Osteocyte (in vitro differentiated cells): ENCODE measurements at places on chromosomes 16 and 17. TPM values are rescaled to one million over a fixed set of nuclear protein-coding genes. Genes with fewer than 3 reads are reported as not detected.
A peak's percentile ranks its signal among the peaks of the same experiment; 100 is the strongest.

Gene XAF1
- 0.91 and 1.5 TPM in 2 replicates for total RNA-seq

Gene IL21R
- 0.34 and 0.40 TPM in 2 replicates for total RNA-seq

Gene ABCC11
- 0.13 and 0.48 TPM in 2 replicates for total RNA-seq

- H3K27ac ChIP-seq: no peak overlapping the region
- no peak for DNase-seq
- H3K36me3 ChIP-seq: no peaks in the 10 kb centered on the region
- H3K27me3 ChIP-seq: no peaks in the 10 kb centered on the region
- no peaks in the 10 kb centered on the region for H3K4me1 ChIP-seq
Measured at GRCh38 chr16:6835516-6835915, 497.1 kb upstream of the RBFOX1 start.

DNA sequence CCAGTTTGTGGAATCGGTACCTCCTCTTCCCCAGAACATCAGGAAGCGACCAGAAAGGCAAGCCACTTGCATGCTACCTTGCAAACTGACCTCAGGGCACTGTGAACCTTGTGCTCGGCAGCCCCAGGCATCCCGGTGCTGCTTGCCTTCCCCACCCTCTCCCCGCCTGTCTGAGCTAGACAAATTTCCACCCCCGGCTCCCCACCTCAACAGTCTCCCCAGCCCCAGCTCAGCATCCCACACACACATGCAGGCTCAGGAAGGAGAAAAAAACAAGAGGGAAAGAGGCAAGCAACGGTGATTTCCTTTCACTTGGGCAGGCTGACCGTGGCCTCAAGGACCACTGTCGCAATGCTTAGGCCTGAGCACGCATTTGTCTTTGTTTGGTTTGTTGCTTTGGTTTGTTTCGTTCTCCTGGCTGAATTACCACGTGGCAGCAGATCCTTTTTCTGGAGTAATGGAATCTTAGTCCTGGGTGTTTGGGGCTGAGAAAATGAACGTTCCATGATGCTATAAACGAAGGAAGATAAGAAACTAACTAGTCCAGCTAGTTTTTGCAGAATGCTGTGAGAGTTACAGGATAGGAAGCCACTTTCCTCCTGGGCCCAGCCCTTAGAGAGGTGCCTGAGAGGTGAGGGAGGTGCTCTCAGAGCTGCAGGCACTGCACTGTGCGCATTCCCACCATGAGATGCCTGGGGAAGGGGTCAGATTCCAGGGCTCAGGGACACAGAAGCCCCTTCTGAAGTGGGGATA, 27.9 kb downstream of the SDK2 start:
- H3K36me3 ChIP-seq: no peaks in the 10 kb centered on the region
- H3K4me1 ChIP-seq: peaks cover 24% of the 10 kb centered on the region
- H3K4me3 ChIP-seq: no peak overlapping the region
- no peak overlapping the region for H3K27ac ChIP-seq

- H3K36me3 ChIP-seq: no peaks in the 10 kb centered on the region
- peaks cover 4% of the 10 kb centered on the region for H3K4me1 ChIP-seq
- no peak for DNase-seq
- H3K27me3 ChIP-seq: peaks cover 38% of the 10 kb centered on the region
- H3K27ac ChIP-seq: no peak overlapping the region
Measured at GRCh38 chr17:6910987-6911603, 79.6 kb upstream of the TEKT1 start.

DNA sequence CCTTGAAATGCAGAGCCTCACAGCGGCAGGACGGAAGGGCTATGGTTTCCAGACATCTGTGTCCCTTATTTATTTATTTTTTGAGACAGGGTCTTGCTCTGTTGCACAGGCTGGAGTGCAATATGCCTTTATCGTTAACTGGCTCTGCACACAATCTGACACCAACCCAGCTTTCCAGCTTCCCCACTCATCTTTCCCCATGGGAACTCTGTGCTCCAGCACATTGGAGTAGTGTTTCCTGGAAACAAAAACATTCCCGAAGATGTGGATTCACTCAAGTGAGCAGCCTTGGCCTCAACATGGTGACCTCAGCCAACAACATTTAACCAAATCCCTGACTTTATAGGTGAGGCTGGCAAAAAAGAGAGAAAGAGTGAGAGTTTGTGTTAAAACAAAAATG, 307.1 kb downstream of the TMEM114 start:
- H3K4me3 ChIP-seq: no peak overlapping the region
- H3K27ac ChIP-seq: no peak overlapping the region
- DNase-seq: no peak
- no peaks in the 10 kb centered on the region for H3K4me1 ChIP-seq
- no peaks in the 10 kb centered on the region for H3K36me3 ChIP-seq

- no peak overlapping the region for H3K4me3 ChIP-seq
- H3K27me3 ChIP-seq: no peaks in the 10 kb centered on the region
- H3K4me1 ChIP-seq: no peaks in the 10 kb centered on the region
Measured at GRCh38 chr17:6249732-6250131, 179.6 kb downstream of the WSCD1 start.

- no peak overlapping the region for H3K4me3 ChIP-seq
- H3K27me3 ChIP-seq: no peaks in the 10 kb centered on the region
- H3K27ac ChIP-seq: no peak overlapping the region
- no peaks in the 10 kb centered on the region for H3K36me3 ChIP-seq
Measured at GRCh38 chr16:13307851-13308250, 406.5 kb downstream of the SHISA9 start.

- no peak overlapping the region for H3K4me3 ChIP-seq
- H3K27ac ChIP-seq: no peak overlapping the region
- H3K36me3 ChIP-seq: no peaks in the 10 kb centered on the region
- DNase-seq: no peak
- H3K4me1 ChIP-seq: peaks cover 22% of the 10 kb centered on the region
Measured at GRCh38 chr17:20189302-20189701, 180.1 kb downstream of the SPECC1 start.

DNA sequence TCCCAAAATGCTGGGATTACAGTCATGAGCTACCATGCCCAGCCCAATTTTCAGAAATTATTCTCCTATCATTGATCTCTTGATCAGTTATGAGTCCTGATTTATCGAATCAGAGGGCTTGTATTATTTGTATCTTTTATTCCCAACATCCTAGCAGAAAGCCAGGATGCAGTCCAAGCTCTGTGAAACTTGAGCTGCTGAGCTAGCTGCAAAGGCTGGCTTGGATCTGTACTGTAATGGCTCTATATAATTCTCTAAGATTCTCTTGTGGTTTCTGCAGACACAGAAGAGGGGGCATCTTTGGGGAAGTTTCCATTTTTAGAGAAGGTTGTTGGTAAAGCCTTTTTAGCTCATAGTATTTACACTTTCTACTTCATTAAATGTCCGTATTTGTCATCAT, 227.1 kb downstream of the MAP2K4 start:
- no peak overlapping the region for H3K4me3 ChIP-seq
- H3K36me3 ChIP-seq: no peaks in the 10 kb centered on the region

GRCh38 chr17:1091900-1092299, 87.9 kb downstream of the ABR start:
- peaks cover 8% of the 10 kb centered on the region for H3K4me1 ChIP-seq
- no peak overlapping the region for H3K4me3 ChIP-seq
- no peaks in the 10 kb centered on the region for H3K27me3 ChIP-seq
- H3K36me3 ChIP-seq: peaks cover 22% of the 10 kb centered on the region

DNA sequence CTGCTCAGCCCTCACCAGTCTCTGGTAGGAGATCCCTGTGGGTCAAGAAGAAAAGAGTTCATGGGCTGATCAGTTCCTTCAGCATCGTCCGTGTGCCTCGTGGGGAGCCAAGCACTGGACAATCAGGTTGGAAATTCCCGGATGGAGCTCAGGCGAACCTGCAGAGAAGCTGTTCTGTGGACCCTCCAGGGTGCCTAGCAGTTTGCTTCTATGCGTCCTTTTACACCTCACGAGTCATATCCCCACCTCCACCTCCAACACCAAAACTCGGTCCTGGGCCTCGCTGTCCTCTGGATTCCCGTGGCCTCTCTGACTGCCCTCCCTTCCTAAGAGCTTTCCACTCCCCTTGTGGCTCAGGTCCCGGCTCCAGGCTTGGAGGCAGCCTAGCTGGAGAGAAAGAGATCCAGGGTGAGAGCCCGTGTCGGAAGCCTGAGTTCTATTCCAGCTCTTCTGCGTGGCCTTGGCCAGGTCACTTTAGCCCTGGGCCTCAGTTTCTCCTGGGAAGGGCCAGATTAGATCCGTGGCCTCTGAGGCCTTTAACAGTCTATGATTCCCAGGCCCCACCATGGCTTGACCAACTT, 26.2 kb upstream of the PIK3R6 start:
- H3K4me1 ChIP-seq: peaks cover 2% of the 10 kb centered on the region
- peaks cover 19% of the 10 kb centered on the region for H3K27me3 ChIP-seq
- no peak overlapping the region for H3K27ac ChIP-seq
- no peak for DNase-seq

DNA sequence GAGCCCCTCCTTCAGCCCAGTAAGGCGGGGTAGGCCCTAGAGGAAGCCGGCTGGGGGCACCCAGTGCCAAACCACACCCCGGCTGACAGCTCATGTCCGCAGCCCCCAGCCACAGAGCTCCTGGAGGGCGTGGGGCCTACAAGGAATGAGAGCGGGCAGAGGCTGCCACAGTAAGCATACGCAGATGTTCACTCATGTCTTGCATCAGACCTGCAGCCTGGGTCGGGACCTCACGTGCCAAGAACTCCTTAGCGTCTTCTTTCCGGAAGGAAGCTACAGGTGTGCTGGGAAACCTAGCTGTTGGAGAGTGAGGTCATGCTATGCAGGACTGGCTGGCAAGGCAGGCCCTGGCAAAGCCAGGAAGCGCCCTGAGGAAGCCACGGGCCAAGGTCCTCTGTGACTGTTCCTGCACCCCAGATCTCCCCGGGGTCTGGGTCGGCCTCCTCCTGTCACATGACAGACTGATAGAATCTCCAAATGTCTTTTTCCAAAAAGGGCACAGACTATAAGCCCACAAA, 1.6 kb downstream of the ZNF598 start:
- H3K4me1 ChIP-seq: peaks cover 42% of the 10 kb centered on the region
- DNase-seq: no peak
- peak overlapping the region; percentile 73 for H3K27ac ChIP-seq
- H3K36me3 ChIP-seq: no peaks in the 10 kb centered on the region
- H3K27me3 ChIP-seq: no peaks in the 10 kb centered on the region
- H3K4me3 ChIP-seq: peak overlapping the region; percentile 75

GRCh38 chr16:75257886-75258806, 6.7 kb upstream of the BCAR1 start:
- peaks cover 86% of the 10 kb centered on the region for H3K4me1 ChIP-seq
- H3K4me3 ChIP-seq: peak overlapping the region; percentile 3
- H3K27ac ChIP-seq: peak overlapping the region; percentile 94
- H3K27me3 ChIP-seq: no peaks in the 10 kb centered on the region

DNA sequence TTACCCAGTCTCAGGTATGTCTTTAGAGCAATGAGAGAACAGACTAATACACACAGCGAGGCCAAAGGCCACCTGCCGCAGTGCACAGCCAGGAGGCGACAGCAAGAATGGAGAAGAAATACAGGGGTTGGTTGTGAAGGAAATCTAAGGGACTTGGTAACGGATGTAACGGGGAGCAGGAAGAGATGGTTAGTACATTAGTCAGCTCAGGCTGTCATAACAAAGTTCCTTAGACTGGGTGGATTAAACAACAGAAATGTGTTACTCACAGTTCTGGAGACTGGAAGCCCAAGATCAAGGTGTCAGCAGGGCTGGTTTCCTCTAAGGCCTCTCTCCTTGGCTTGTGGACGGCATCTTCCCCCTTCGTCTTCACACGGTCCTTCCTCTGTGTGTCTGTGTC, 47.1 kb downstream of the TVP23C start:
- no peak overlapping the region for H3K4me3 ChIP-seq
- no peak for DNase-seq
- H3K27ac ChIP-seq: no peak overlapping the region
- peaks cover 25% of the 10 kb centered on the region for H3K36me3 ChIP-seq
- H3K4me1 ChIP-seq: peaks cover 18% of the 10 kb centered on the region

- no peak overlapping the region for H3K4me3 ChIP-seq
- peaks cover 52% of the 10 kb centered on the region for H3K4me1 ChIP-seq
- DNase-seq: no peak
- H3K27me3 ChIP-seq: no peaks in the 10 kb centered on the region
- no peak overlapping the region for H3K27ac ChIP-seq
Measured at GRCh38 chr16:22366371-22366770, 8.0 kb downstream of the CDR2 start.

- no peaks in the 10 kb centered on the region for H3K27me3 ChIP-seq
- peak overlapping the region; percentile 92 for H3K27ac ChIP-seq
- H3K36me3 ChIP-seq: peaks cover 32% of the 10 kb centered on the region
- no peak for DNase-seq
- H3K4me1 ChIP-seq: peaks cover 89% of the 10 kb centered on the region
- H3K4me3 ChIP-seq: peak overlapping the region; percentile 4
Measured at GRCh38 chr16:15979801-15980200, 30.4 kb downstream of the ABCC1 start.

DNA sequence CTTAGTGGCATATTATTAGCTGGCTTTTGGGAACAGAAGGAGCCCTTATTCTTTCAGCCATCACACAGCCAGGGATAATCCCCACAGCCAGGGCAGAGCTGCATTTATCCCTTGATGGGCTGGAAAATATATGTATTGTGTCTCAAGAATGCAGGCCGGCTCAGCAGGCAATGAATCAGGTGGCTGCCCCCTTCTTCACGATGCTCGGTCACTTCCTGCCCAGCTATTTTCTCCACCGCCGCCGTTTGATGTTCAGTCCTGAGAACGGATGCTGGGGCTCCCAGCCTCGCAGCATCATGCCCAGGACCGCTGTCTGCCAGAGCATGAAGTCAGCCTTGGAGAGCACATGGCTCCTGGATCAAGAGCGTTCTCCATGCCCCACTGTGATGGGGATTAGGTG, 4.3 kb upstream of the MYH3 start:
- no peaks in the 10 kb centered on the region for H3K4me1 ChIP-seq
- H3K36me3 ChIP-seq: no peaks in the 10 kb centered on the region
- no peak overlapping the region for H3K27ac ChIP-seq
- DNase-seq: no peak
